ENCODE measurements at places on chromosomes 6 and 20.

DNA sequence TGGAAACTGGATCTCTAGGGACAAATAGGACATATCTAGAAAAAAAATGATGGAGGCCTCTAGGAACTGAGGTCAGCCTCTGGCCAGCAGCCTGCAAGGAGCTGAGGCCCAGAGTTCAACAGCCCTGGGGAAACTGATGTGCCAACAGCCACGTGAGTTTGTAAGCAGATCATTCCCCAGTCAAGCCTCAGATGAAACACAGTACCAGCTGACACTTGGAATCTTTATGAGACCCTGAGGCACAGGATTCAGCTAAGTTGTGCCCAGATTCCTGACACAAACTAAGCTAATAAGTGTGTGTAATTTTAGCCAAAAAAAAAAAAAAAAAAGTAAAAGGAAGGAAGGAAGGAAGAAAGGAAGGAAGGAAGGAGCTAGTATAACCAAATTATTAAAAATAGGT, 1059.8 kb upstream of the MAP3K7 start:
- no peak for DNase-seq

- no peak for DNase-seq
Measured at GRCh38 chr6:29011276-29011734, 6.2 kb upstream of the ZNF311 start.

GRCh38 chr20:10863337-10864060, 189.7 kb upstream of the JAG1 start:
- no peak for DNase-seq

- DNase-seq, result no peak
Measured at GRCh38 chr6:36593569-36594028, 563 bp upstream of the SRSF3 start.

DNA sequence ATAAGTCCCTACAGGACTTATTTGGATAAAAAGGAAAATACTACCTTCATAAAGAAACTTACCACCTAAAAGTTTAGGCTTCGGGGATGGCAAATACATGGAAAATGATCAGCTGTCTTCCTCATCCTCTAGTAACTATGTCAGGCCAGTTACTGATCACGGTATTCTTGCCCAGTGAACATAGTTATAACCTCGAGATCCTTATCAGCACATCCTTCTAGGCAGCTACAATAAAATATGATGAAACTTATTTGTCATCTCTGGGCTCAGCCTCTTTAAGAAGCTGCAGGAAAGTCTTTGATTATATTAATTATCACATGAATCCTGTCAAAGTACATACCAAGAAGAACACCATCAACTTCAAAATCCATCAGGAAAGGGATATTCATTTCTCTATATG, 41.8 kb downstream of the SF3B5 start:
- no peak for DNase-seq

DNA sequence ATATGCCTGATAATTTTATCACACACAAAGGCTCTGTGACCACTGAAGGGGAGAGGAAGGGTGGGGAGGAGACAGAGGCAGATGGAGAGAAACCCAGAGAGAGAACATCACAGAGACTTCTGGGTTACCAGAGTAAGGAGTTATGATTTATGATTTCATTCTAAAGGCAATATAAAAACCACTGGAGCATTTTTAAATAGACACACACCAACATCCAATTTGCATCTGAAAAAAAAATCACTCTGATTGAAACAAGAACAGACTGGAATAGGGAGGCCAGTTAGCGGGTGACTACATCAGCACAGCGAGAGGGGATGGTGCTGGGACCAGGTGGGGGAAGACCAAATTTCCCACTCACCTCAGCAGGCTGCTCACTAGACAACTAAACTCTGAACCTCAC, 104.8 kb downstream of the AGPAT4 start:
- no peak for DNase-seq

DNA sequence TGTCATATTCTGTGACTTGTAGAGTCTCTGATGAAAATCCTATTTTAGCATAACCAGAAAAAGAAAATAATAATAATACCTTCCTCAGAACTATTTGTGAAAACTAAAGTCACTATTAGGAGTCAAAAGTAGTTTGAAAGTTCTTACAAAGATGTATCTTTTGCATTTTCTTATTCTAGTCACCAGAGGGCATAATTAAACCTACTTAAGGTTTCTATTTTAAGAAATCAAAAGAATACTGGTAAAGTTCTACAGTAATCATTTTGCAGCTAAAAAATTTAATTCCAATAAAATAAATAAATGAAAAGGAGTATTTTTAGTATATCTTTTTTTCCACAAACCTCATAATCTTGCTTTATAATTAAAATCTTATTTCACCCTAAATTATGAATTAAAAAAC, 28.0 kb upstream of the MCM9 start:
- DNase-seq, result no peak

GRCh38 chr20:35179292-35180212, 7.7 kb downstream of the PROCR start:
- no peak for DNase-seq

DNA sequence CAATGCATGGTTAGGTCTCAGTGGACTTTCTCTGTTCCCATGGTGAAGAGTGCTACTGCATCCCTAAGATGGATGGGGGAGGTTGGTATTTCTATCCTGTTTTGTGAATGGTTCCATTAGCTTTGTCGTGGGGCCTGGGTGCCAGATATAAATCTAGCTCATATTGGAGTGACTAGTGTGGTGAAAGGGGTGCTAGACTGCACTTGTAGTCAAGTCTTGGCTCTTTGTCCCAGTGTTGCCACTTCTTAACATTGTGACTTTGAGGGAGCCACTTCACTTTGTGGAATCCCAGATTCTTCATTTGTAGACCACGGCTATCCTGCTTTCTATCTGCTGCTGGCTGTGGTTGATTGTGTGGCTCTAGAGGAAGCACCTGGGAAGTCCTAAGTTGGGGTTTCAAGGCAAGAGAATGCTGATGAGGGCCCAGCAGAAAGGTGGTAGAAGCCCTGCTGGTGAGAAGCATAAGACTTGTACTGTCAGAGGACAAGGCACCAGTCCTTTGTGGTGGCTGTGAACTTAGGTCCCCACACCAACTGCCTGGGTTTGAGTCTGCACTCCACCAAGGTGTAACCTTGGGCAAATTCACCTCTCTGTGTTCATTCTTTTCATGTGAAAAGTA, 44.1 kb downstream of the VAPB start:
- no peak for DNase-seq

- DNase-seq, result no peak
Measured at GRCh38 chr6:165060720-165061119, 248.7 kb downstream of the C6orf118 start.

GRCh38 chr6:28865401-28866204, 58.2 kb downstream of the TRIM27 start:
- DNase-seq, result no peak

DNA sequence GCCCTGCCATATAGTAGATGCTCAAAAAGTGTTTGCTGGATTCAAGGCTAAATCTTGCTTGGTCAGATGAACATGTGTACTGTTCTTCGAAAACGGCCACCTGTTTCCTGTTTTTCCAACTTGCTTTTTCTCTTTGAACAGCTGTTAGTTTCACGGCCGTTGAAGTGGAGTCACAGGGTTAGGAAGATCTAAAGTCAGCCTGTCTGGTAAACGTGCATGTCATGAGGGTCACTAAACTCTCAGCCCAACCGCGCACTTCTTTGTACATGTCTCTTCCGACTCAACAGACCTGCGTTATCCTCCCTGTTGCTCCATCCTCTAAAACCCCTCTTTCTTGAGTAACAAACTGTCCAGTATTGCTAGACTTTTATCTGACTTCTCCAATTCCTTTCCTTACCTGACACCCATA, 93.2 kb upstream of the MAN1A1 start:
- DNase-seq, result no peak
